ENCODE measurements at places on chromosomes 11 and 22.

- no peak for DNase-seq
Measured at GRCh38 chr11:70030412-70030811, 47.7 kb upstream of the ANO1 start.

DNA sequence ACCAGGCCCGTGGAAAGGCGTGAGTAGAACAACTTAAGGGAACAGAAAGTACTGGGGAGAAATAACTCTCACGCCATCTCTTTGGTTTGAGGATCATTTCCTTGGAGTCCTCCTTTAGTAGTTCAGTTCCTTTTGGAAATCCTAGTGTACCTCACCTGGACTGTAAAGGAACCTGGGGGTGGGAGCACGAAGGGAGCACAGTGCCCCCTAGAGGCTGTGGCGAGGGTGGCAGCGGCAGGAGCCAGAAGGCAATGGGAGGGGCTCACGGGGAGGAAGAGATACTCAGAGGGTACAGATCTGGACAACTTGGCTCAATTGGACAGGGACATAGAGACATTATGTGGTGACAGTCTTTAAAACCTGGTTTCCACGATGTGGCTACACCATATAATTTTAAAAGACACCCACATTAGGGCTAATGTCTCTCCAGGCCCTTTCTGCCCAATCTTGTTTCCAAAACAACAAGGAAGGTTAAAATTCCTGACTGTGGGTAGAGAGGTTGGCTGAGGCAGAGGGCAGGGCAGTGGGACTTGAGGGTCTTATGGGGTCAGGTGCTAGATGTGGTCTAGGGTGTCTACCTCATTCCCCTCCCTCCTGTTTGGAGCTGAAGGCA is 87.0 kb downstream of the CSNK2A3 start:
- no peak for DNase-seq

DNA sequence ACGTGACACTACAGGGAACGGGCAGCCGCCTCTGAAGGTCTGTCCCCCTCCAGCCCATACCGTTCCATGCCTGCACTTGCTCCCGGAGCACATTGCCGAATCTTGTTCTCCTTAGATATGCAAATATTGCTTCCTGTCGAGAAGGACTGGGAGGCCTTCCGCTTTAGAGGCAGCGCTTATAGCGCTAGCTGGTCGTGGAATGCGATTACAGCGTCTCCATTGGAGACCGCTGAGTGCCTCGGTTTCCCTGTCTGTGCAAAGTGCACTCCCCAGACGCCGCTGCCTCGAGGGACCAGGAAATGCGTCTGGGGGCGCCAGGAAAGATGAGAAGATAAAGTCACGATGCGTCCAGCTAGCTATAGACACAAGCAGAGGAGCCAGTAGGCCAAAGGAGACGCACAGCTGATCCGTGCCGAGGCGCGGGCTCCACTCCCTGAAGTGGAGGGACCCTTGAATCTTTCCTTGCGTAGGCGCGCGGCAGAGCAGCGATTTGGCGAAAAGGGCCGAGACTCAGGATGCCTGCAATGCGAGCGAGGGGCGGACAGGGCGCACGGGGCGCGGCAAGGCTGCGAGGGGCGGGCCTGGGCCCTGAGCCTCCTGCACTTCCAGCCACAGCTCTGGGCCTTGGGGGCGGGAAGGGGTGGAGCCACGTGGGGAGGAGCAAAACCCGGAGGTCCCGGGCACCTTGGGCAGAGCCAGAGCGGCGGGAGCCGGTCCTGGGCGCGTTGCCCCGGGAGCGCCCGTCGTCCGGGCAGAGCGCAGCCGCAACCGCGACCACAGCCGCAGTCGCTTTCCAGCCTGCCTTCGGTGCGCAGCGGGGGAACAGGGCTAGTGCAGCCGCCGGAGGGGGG is at the start of gene RASSF10:
Gene RASSF10, plus strand, starts transcription at position 692 of the 851 bp plus-strand sequence. CDS start 261 bp downstream, outside the sequence.
- DNase-seq, result peak; percentile 82

GRCh38 chr11:18632841-18633240 is 1.3 kb downstream of the SPTY2D1 start:
- no peak for DNase-seq

GRCh38 chr11:14927146-14927545 is 35.1 kb upstream of the CYP2R1 start:
- no peak for DNase-seq

- DNase-seq, result no peak
Measured at GRCh38 chr11:125948278-125949051, 2.6 kb downstream of the VSIG10L2 start.

Measured in RWPE2 (cell line).